ENCODE measurements at places on chromosomes 2 and 18.

DNA sequence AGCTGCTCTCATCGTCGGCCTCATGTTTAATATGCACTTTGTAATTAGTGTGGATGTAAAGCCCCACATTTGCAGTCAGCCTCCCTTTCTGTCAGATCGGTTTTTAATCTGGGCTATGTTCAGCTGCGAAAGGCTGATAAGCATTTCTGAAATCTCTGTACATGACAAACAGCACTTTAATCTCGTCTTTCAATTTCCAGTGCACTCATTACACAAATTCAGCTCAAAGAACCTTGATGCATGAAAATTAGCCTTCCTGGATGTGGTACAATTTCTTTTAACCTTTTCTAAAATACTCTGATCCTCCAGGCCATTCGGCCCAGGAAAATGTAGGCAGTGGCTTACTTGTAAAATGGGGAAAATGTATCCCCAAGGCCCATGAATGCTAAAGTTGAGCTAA, 265.1 kb downstream of the RND3 start:
- DNase-seq: no peak

DNA sequence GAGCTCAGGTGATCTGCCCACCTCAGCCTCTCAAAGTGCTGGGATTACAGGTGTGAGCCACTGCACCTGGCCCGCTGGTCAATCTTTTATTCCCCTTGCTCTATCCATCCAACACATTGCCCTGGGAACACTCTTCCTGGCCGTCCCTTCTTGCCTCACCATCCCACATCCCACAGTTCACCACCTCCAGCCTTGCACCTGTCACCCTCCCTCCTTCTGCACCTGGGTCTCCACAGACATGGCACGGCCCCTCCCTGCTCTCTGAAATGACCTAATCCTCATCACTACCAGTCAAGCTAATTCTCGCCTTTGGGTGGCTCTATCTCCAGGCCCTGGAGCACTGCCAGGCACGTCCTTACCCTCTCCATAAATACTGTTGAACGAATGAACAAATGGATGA, 116.9 kb upstream of the TEX51 start:
- no peak for DNase-seq

- DNase-seq: no peak
Observed at GRCh38 chr2:179262077-179262660, 2.5 kb downstream of the SESTD1 start.

DNA sequence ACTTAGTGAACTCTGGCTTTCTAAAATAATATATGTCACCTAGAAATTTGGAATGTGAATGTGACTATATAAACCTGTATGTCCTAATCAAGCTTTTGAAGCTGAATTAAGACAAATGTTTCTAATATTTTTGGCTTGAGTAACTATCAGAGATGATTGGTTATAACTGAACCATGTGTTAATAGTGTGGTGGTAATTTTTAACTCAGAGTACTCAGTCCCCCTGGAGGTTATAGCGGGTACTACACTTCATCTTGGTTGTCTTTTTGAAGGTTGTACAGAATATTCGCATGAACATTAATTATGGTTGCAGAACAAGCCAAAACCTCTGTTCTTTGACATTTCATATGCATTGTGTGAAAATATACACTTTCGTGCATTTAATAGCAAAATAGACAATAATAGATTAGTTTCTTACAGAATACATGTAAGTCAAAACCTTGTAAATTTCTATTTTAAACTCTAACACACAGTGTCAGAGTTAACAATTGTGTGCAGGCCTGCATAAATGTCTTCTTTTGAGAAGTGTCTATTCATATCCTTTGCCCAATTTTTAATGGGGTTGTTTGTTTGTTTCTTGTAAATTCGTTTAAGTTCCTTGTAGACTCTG, 86.0 kb downstream of the OSBPL6 start:
- DNase-seq: peak; percentile 34

- DNase-seq: peak; percentile 65
Observed at GRCh38 chr18:49510393-49511115, 23.5 kb upstream of the C18orf32 start.

DNA sequence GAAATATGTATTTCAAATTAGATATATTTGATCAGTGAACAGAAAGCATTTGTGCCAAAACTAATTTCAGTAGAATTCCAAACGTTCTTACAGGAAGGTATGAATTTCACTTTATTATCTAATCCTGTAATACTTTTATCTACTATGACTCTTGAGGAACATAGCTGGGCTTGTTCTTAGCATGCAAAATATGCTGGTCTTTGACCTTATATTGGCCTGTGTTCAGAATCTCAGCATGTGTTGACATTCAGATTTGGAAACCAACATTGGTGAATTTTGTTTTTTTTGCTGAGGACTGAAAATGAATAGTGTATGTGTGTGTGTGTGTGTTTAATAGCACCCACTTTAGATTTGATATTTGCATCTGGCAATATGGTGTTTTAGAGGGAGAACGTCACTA, 112.2 kb downstream of the MEIS1 start:
- no peak for DNase-seq

- DNase-seq: no peak
Observed at GRCh38 chr2:107811411-107811810, 15.3 kb upstream of the RGPD4 start.

DNA sequence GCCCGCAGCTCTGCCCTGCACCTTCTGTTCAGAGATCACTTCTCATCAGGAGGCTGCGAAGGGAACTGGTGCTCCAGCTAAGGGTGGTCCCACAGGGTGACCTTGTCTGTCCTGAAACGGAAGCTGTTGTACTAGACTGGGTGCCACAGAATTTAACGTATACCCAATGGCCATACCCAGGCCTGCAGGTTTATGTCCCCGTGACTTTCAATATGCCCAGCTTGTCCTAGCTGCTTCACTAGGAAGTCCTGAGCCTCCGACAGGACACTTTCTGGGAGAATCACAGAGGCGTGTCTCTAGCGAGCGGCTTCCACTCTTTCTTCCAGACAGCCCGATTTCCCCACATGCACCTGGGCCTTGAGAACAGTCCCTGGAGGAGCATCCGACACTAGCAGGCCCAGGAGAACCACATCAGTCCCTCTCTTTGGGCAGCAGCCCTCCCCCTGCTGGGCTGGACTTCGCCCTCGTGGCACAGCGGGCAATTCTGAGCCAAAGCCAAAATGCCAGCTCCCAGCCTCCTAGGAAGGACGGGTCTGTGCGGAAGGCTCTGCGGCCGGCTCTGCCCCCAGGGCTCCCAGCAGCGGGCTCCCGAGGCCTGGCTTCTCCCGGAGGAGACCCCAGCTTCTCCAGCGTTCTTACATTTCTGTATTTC, 91.9 kb upstream of the OTOS start:
- DNase-seq: no peak

- DNase-seq: no peak
Observed at GRCh38 chr2:181578829-181579228, 78.1 kb downstream of the CERKL start.

DNA sequence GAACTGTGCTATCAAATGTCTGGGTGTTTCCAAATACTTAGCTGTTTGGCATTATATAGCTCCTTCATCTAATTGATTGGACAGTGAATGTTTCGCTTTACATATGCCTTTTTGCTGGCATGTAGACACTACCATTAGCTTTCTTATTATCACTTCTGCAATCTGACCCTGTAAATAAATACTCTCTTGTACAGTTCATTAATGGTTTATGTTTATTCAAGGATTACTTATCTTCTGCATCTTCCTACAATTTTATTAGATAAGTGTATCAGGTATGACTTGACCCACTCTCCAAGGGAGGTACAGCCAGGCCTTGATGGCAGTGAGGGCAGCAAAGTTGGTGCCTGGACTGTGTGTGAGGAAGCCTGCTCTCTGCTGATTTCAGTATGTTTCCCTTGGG, 614.1 kb upstream of the SETBP1 start:
- no peak for DNase-seq

DNA sequence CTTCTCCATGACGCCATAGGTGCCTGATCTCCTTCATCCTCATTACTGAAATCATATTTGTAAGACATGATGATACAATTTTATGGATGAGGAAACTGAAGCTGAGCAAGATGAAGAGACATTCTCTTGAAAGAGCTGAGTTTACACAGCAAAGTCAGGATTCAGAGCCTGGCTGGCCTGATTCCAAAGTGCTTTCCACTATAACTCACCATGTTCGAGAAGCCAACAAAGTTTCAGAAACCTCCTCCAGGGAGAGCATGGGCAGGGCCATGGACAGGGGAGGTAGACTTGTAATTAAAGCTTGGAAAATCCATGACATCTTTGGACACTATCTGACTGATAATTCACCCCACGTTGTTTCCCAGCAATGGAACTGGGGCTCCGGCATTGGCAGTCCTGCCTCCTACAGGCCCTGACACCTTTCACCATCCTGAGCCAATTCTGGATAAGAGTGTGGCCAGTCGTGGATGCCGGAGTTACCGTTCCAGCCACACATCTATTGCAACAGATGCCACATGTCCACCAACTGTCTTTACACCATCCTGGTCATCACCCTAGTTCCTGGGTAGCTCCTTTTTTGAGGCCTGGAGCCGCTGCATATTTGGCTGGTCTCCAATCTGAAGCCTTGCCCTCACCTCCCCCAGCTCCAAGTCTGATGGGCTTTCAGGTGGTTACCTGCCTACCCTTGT, 85.0 kb upstream of the PPP1CB start:
- no peak for DNase-seq

- DNase-seq: no peak
Observed at GRCh38 chr18:49537232-49537896, 24.5 kb upstream of the LIPG start.

DNA sequence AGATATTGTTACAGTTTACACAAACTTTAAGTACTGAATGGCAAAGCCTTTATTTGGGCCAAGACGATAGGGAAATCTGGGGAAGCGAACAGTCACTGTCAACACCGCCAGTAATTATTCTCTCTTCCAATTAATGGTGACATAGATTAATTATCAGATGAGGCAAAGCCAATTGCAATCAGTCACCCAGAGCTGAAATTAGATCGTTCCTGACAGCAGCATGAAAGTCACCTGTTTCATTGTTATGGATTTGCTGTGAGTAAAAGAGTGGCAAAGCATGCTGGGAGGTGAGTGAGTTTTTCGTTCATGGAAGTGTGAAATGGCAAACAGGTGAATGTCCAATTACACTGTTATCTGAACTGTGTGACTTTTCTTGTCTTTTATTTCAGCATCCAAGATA, 164.8 kb upstream of the KLHL14 start:
- DNase-seq: no peak

DNA sequence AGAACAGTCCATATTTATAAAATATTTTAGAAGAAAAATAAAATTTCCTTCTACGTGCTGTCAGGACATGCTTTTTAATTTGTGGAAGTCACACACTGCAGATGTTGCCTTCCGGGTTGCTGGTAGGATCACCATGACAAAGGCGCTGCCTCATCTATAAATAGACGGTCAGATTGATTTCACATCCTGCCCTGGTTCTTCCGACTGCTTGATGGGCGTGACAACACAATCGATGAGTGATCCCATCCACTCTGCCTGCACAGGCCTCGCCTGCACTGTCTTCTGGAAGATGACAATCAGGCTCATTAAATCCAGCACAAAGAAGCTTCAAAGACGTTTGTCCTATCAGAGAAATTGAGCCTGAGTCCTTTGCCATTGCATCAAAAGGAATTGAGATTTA, 318.9 kb upstream of the TRIB2 start:
- DNase-seq: no peak

DNA sequence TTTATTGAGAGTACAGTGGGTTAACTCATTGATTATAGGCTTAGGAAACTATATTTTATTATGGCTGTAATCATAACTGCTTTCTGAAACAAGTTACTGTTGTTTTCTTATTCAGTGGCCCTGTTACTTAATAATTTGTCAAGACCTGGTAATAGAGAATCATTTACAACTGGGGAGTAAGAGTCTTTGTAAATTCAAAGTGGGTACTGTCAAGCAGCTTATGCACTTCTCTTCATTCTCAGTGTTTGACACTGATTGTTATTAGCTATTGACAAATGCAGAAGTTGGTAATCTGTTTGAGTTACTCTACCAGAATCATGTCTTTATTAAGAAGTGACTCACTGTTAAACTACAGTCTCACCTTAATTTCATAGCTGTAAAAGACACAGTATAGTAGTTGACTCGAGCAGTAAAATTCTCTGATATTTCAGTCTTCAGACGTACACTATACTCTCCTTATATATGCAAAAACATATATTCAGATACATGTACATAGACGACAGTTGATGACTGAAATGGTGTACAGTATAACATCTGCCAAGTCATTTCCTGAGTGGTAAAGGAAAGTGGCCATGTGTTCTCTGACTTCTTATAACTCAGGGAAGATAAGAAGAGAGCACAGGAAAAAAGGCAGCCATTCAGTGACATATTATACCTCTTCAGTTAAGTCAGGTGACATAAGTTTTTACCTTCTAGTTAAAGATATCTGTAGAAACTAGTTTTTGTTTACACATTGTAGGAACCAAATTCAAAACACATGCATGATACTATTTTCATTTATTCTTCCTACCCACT, 36.0 kb upstream of the TTC27 start:
- DNase-seq: no peak

- no peak for DNase-seq
Observed at GRCh38 chr2:236047886-236048540, 120.2 kb downstream of the GBX2 start.

- no peak for DNase-seq
Observed at GRCh38 chr2:170814533-170815230, 2.0 kb upstream of the GAD1 start.

DNA sequence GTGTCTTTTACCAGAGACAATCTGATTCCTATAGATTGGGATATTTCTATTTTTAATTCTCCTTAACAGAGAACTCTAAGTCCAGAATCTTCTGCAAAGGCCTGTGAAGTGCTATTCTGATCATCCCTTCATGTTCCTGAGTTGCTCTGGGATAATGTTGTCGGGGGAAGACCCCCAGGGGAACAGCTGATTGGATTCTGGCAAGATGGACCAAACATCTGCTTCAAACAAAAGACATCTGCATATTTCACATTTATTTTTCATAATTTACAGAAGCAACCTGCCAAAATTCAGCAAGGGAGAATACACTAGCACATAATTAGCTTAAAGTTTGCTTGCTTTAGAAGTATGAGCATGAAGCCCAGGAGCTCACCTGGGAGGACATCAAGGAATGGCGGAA, 116.0 kb upstream of the ETAA1 start:
- DNase-seq: no peak

DNA sequence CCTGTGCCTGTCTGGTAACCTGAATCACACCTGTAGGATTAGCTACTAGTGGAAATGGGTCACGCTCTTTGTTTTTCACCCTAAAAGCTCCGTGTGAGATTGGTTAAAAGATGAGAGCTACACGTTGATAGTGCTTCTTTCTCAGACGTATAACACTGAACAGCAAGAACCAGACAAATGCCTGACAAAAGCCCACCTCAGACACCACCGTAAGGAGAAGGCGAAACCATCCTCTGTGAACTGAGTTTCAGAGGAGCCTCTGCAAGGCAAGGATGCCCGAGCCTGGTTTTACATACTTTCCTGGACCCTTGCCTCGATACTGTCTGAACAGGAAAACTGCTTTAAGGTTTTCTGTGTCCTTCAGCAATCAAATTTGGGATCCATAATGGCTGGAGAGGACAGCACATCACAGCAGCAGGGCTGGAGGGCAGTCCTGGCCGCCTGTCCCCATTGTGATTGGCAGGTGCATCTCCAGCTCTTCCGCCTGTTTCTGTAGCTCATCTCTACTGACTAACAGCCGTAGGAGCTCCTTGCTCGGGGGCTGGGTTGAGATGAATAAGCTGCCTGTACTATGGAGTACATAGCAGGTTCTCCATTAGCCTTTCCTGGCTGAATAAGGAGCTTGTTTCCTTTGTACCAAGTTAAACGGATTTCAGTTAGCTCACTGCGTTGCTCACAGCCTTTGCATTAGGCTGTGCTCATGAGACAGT, 155.5 kb downstream of the MYT1L start:
- DNase-seq: no peak

- no peak for DNase-seq
Observed at GRCh38 chr2:67560771-67561456, 163.8 kb downstream of the ETAA1 start.

GRCh38 chr2:218360453-218360852, 3.8 kb downstream of the CATIP start:
- no peak for DNase-seq

Measured in AG08396 (cell line).